Left forelimb (tissue), 1 donor: ENCODE measurements at places on chromosomes 7 and 10.

DNA sequence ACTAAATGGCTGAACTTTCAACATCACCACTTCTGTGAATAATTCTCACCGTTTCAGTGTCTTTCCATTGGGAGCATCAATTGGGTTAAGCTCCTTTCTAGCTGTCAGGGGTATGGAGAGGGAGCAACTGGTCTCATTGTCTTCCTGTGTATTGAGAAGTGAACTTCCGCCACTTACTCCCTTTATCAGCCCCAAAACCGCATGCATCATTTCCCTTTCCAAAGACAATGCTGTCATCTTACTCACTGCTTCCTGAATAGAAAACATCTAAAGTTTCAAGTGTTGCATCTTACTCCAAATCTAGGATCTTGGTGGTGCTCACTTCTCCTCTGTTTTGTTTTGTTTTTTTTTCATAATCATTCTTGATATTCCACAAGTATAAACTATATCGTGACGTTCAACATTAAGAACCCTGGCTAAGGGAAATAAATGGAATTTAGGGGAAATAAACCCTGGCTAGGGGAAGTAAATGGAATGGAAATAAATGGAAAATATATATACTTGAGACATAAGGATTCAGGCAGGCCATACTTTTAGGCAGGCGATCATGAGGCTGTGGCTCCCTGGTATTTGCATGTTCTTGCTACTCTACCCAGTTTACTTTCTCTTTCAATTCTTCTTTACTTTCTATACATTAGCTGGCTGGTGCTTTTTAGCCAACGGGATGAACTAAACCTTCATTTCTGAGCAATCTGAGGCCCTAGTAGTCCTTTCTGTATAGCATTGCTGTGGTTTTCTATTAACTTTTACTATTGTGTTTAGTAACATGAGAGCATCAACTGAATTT is 371.9 kb downstream of the BMPER start:
- no peak for DNase-seq

GRCh38 chr7:45146531-45147379 is 10.8 kb upstream of the RAMP3 start:
- DNase-seq, result peak; percentile 49

DNA sequence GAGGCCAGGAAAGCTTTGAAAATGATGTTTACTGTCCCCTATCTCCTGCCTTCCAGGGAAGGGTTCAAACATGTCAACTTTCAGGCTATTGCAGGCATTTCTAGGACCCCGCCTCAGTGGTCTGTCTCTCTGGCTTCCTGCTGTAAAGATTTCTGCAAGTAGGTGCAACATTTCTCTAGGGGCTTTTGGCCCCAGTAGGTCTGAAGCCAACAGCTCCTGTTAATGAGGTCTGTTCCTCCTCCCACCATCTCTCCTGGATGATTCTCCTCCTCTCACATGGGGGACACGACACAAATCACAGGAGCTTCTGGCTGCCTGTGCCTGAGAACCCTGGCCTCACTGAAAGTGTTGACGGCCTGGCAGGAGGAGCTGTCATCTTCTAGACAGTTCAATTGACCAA is 194.3 kb downstream of the CYP26A1 start:
- DNase-seq, result no peak

- no peak for DNase-seq
Observed at GRCh38 chr10:14379556-14380280, 49.0 kb upstream of the FRMD4A start.
